Memory B cell (primary cell): ENCODE measurements at places on chromosomes 6 and 20.

DNA sequence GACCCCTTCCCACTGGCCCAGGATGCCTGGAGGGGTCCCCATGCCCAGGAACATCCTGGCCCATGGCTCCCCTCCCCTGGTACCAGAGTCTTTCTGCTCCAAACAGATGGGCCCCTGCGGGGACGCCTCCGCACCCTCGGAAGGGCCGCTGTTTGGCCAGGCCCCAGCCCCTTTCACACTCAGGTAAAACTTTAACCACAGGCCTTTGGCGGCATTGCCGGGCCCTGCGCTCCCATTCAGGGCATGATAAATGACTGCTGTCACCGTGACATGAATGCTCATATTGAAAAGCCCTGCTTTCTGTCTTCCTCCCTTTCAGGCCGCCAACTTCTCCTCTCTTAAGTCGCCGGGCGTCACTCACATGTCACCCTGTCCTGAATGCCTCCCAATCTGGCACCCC lies 141.5 kb upstream of the TOP1 start:
- no peak for DNase-seq

DNA sequence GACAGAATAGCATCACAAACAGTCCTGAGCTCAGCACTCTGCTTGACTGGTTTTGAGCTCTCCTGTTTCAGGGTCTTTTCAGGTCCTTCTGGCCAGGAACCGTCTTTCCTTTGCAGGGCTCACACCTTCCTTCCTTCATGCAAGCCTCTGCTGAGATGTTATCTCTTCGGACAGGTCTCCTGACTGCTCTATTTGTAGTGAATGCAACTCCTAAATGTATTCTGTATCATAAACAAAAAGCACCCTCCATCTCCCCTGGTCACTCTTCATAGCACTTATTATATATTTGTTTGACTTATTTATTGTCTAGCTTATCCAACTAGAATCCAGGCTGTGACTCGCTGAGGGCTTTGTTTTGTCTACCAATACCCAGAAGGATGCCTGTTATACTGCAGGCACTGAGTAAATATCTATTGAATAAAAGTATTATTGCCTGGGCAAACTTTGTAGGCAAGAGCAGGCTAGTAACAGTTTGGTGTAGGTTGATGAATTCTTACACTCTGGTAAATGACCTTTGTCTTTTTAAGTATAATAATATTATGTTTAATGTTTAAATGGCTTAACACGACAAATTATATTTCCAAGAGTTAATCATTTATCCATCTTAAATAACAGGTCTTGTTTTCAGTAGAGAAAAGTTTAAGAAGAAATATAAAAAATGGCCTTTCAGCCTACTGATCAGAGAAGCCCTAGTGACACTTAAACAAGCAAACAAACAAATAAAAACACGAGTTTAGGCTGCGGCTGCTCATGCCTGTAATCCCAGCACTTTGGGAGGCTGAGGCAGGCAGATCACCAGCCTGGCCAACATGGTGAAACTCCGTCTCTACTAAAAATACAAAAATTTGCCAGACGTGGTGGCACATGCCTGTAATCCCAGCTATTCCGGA lies 199.7 kb downstream of the BCAS1 start:
- no peak for DNase-seq

DNA sequence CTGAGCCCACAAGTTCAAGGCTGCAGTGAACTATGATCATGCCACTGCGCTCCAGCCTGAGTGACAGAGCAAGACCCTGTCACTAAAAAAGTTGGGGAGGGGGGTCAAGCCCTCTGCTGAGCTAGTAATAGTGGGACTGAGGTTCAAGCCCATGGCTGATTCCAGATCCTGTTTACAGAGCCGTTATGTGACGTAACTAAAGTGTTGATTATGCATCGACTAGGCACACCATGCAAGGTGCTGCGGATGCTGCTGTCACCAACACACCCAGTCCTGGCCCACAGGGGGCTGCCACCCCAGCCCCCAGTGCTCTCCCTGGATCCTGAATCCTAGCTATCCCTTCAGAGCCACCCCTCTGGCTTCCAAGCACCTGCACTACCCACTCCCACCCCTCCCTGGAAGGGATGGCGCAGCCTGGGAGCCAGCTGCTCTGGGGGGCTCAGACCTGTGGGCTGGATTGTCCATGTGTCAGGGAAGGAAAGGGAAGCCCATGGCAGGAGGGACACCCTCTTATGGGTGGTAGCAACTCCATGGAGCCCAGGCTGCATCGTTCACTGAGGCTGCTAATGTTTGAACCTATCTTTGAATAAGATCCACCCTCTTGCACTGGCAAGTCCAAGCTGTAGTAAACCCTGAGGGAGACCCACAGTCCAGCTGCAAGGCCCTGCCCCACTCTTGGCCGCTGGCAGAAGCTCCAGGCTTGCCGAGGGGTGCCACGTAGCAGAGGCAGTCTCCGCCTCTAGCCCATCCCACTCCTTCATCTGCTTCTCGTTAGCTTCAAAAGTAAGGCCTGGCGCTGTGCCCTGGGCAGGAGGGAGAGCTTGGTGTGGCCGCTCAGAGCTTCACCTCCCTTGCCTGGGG lies 95.0 kb downstream of the SNX5 start:
- DNase-seq = no peak

GRCh38 chr20:45583502-45583901 lies 4.4 kb upstream of the WFDC8 start:
- no peak for DNase-seq

DNA sequence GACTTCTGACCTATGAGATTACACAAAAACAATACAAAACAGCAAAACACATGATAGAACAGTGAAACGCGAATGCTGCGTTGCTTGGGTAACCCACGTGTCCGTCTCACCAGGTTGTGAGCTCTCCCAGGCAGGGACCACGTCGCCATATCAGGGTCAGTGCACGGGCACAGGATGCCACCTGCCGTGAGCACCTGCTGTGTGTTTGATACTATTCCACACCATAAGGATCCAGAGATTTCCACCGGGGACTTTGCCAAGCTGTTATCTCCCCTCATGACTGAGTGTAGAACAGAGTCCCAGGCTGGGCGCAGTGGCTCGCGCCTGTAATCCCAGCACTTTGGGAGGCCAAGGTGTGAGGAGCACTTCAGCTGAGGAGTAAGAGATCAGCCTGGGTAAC lies 288.0 kb downstream of the BMP7 start:
- no peak for DNase-seq

- DNase-seq = no peak
Measured at GRCh38 chr20:45100563-45101245, at the start of gene KCNS1. Gene KCNS1 (minus strand): TSS chr20:45101127. CDS start chr20:45099236, 1,891 bp downstream.

DNA sequence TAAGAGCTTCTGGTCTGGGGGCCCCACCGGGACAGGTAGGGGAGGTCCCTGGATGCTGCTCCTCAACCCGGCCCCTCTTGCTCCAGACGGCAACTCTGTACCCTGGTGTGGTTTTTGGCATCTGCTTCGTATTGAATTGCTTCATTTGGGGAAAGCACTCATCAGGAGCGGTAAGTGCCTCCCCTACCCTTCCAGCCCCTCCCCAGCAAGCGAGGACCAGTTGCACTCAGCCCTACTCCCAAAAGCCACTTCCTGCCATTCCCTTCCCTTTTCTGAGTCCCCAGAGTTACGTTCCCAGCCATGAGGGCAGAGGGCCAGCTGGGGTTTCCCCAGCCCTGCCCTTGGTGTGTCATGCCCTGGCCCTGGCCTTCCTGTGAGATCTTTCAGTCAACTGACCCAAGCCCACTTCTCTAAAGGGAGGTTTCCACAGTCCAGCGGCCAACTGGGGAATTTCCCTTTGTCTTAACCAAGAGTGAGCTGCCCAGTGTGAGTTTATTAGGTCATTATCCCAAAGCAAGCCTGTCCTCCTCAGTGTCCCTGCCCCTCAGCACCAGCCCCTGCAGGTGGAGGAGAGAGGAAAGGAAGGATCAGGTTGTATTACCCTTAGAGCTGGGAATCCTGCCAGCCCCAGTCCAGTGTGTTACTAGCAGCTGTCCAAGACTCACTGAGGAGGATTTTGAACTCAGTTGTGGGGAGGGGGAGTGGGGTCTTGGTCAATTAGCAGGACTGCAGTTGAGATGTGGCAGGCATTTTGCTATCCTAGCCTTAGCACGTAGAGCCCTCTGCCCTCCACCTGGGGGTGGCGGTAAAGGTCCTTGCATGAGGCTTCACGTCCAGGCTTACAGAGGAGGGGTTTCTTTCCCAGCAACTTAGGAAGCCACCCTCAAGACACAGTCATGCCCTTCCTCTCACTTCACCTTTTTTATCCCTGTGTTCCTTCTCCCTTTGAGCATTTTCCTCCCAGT lies 45.8 kb downstream of the TM9SF4 start:
- no peak for DNase-seq

DNA sequence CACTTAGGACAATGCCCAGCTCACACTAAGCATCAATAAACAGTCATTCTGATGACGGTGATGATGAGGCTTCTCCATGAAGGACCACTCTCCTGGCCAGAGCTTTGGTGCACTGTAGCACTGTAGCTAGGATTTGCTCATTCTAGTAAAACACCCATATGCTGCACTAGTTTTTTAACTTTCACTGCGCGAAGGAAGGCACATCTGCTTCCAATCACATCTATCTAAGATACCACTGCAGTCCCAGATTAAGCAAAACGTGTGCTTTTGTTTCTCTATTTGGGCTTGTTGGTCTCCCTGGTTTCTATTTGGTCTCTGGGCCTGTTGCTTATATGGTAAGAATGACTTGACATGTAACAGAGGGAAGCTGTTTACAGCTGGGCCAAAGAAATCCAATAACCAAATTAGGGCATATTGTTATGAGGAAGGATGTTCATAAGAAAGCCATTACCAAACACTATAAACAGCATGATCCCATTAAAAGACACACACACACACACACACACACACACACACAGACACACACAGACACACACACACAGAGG lies 62.4 kb downstream of the FAM229B start:
- DNase-seq = no peak

- no peak for DNase-seq
Measured at GRCh38 chr6:24902782-24903181, 33.0 kb downstream of the RIPOR2 start.

- DNase-seq = no peak
Measured at GRCh38 chr6:135592276-135592675, 94.7 kb upstream of the AHI1 start.

DNA sequence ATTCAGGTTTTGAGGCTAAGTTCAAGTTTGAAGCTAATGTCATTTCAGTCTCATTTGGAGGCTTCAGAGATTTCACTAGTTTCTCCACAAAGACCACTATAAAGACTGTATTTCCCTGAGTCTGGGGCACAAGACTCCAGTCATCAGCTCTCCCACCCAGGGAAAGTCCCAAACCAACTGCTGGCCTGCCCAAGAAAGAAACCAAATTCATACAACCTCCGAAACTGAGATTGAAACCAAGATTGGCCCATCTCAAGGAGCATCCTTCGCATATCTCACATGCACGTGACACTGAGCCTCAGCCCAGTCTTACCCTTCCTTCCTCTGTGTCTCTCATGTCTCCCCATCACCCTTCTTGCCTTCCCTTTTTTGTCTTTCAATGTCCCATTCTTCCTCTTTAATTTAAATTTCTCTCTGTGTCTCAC lies 3.5 kb upstream of the LTA start:
- peak; percentile 46 for DNase-seq

- DNase-seq = no peak
Measured at GRCh38 chr6:70412252-70413113, 825 bp upstream of the FAM135A start.

DNA sequence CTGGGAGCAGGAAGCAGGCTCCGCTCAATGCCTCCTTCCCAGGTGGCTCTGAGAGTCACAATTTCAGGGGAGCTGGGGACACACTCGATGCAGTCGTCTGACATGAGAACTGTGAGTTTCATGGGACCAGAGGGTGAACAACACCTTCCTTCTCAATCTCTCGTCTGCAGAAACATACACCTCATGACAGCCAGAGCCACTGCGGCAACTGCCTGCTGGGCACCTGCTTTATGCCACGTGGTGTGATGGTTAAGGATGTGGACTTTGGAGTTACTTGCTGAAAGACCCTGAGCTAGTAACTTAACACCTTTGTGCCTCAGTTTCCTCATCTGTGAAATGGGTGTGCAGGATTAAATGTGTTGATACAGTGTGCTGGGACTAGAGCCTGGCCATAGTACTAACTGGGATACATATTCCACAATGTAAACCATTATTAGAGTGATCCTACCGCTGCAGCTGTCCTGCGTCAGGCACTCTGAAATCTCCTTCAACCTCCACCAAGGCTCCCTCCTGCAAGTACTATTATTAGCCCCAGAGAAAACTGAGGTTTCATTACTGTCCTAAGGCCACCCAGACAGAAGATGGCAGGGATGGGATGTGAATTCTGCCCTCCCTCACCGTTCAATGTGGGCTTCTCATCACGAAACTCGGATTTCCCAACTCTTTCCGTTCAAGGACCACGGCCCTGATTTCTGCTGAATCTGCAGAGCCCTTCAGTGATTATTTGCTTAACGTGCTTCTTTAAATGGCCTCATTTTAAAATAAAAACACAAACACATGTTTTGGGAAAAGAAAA lies 24.4 kb downstream of the SULF2 start:
- DNase-seq = no peak

- DNase-seq = no peak
Measured at GRCh38 chr6:167209577-167209975, 51.8 kb upstream of the GPR31 start.

DNA sequence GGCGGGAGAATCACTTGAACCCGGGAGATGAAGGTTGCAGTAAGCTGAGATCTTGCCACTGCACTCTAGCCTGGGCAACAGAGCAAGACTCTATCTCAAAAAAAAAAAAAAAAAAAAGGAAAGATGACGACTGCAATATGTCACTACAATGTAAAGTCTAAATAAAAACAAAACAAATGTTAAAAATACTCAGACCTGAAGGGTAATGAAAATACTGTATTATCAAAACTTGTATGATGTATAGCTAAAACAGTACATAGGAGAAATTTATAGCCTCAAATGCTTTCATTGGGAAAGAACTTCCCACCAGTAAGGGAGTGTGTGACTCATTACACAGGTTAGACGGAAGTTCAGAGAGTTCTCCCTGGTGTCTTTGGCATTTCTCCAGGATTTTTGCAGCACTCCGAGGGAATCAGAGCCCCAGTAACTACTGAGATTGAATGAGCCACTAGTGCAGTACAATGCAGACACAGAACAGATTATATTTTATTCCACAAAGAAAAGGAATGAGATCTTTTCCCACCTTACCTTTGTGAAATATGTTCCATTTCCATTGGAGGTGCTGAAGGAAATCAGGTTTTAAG lies 12.5 kb upstream of the RALGAPB start:
- no peak for DNase-seq
